Mesothelial cell of epicardium (in vitro differentiated cells): ENCODE measurements at places on chromosomes 16 and 17.
A peak's percentile ranks its signal among the peaks of the same experiment; 100 is the strongest.

DNA sequence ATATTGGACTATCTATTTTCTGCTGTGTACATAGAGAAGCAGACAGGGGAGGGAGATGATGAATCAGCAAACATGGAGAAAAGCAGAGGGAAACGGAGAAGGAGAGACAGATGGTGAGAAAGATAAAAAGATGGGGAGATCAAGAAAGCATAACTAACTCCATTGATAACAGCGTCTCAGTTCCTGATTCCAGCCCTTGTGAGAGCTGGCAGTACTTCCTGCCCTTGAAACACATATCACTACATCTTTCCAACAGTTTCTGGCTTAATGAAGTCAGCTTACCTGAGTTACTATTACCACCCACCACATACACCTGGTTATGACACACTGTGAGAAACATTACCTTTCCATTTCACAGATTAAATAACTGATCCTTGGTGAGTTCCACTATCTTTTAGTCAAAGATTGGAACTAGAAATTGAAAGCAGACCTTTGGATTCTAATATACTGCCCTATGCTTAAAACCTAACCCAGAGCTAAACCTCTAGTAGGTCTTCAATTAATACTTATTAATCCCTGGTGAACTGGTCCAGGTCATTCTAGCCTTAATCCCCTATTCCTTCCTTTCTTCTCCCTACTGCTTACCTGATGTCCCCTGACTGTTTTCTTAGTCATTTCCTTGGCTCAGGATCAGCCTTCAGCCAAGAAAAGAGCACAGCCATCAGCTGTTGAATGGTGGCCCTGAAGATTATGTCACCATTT lies 346.6 kb upstream of the CCL2 start:
- DNase-seq, result no peak

DNA sequence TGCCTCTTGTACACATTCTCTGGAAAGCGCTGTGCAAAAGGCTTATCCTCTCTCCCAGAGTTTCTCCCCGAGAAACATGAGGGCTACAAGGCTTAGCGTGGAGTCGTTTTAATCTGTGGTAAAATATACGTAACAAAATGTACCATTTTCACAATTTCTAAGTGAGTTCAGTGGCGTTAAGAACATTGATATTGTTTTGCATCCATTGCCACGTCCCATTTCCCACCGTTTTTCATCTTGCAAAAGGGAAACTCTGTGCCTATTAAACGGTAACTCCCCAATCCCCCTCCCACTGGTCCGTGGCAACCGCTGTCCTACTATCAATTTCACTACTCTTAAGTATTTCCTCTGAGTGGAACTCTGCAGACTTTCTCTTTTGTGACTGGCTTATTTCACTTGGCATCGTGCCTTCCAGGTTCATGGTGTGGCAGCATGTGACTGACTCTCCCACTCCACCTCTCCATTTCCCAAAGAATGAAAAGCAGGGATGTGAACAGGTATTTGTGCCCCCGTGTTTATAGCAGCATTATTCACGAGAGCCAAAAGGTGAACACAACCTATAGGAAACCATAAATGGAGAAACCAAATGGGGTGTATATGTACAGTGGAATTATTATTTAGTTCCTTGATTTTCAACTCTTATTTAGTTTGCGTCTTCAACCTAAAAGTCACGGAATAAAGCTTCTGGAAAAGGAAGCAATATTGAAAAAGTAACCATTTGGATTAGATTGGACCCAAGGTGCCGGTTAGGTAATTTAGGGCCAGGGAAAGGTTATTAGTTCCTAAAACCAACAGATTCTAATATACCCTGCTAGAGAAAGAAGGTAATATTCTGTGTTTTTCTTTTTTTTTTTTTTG lies 1.1 kb upstream of the USP32 start:
- peak; percentile 39 for DNase-seq

DNA sequence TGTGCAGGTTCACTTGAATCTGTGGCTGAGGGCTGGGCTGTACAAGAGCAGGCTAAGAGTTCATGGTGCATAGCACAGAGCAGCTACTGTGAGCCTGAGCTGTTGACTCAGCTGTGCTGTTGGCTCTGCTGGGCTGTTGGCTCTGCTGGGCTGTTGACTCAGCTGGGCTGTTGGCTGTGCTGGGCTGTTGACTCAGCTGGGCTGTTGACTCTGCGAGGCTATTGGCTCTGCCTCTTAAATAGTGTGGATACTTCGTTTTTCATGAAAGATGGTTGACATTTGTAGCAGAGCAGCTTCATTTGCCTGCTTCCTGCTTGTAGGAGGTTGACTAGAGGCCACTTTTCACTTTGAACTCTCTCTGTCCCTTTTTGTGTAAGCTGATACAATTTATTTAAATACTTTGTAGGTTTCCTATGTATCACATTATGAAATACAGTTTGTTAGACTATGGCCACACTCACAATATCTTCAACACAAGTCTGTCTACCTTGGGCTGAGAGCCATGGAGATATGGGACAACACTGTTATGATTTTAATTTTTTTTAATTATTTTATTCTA lies 40.3 kb upstream of the CCNF start:
- DNase-seq, result no peak

- DNase-seq, result no peak
Measured at GRCh38 chr17:34920676-34921075, 40.6 kb downstream of the CCT6B start.

- no peak for DNase-seq
Measured at GRCh38 chr17:58254803-58255202, 16.4 kb downstream of the LPO start.

DNA sequence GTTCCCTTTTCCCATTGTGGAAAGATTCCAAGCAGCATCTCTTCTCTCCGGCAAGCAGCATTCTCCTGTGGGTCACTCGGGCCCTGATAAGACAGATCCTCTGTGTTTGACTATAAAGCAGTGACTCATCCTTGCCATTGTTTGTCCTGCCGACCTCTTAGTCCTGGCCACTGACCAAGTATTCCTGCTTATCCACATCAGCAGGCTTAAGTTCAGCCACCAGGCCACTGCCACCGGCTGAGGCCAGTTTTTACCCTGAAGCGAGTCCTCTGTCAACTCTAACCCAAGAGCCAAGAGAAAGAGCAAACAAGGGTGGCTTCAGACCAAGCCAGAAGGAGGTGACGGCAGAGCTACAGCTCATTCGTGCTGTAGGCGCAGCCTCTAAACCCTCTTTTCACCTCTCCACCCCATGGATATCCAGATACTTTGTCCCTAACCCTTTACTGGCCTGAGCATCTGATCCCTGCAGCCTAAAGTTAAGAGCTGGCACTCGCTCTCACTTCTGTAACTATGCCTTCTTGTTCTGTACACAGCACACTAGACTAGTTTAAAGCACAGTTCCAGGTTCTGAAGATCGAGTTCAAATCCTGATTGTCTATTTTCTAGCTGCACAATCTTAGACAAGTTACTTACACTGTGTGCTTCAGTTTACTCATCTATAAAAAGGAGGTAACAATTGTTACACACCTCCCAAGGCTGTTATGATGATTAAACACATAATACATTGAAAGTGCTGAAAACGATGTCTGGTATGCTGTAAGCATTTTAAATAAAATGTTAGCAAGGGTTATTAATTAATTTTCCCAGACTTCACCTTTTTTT lies 31.0 kb downstream of the SOX9 start:
- DNase-seq, result no peak

DNA sequence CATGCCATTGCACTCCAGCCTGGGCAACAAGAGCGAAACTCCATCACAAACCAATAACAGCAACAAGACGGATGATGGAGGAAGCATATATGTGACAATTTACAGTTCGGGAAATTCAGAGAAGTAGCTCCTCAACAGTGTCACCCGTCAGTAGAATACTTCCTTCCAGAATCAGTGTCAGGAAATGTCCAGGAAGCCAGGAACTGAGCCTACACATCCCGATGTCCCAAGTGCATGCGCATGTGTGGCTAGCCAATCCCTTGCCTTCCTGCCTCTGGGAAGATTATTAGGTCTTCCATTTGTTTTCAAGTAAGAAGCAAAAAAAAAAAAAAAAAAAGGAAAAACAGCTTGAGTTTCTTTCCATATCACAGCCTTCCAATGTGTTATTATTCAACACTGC lies 1.4 kb upstream of the PITPNC1 start:
- DNase-seq, result no peak

DNA sequence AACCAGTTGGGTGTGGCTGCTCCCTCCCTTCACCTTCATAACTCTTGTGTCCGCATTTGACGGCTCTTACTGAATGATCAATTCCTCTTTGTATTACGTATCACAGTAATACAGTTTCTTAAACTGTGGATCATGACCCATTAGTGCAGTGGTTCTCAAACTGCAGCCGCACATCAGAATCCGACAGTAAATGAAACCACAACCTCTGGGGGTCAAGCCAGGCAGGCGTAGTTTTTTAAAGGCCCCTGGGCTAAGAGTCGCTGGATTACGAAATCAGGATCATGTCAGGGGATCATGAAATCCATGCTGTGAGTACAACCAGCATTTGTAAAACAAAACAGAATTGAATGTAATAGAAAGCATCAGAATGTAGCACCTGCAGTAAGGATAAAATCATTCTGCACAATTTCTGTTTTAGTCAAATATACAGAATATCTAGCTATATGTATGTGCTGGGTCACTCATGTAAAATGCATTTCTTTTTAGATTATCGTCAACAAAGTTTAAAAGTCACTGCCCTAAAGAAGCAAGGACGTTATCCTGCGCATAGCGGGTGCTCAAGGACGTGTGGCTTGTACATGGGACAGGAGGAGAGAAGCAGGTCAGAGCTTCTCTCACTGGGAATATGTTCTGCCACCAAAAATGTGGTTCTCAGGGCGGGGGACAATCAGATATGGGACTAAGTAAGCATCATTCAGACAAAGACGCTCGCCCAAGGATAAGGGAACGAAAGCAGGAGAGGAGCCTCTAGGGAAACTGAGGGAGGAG lies 113.1 kb downstream of the ZFHX3 start:
- no peak for DNase-seq

DNA sequence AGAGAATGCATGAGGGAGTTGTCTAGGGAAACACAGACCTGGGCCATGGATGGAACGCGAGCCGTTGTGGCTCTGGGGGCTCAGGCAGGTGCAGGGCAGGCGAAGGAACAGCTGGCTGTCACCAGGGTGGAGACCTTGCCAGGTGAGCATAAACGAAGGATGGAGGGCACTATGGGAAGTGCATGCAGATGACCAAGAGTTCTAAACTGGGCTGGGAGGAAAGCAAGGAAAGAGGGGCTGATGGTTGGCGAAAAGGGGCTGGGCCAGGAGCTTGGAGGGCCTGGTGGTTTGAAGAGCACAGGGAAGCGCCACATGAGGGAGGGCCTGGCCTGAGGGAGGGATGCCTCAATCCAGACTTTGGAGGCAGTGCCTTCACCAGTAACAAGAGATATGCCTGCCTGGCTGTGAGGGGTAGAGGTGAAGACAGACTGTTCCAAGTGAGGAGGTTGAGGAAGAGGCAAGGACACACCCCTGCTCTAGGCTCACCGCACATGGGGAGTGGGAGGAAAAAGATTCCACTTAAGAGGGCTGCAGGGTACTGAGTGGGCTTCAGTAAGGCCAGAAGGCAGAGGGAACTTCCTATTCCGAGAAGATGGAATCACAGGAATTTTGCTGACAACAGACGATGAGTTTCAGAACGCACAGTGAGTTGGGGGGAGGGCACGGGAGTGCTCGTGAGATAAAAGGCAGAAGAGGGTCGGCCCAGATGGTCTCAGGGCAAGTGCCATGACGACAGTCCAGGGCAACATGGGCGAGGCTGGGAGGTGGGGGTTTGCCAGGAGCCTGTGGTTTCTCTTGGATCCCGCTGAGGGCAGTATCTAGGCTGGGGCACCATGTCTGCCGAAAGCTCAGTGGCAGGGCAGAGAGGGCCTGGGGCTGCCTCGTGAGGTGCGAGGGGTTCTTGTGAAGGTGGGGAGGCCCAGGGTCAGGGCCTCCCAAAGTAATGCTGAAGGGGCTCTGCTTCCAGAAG lies 20.6 kb downstream of the B9D1 start:
- DNase-seq, result no peak

DNA sequence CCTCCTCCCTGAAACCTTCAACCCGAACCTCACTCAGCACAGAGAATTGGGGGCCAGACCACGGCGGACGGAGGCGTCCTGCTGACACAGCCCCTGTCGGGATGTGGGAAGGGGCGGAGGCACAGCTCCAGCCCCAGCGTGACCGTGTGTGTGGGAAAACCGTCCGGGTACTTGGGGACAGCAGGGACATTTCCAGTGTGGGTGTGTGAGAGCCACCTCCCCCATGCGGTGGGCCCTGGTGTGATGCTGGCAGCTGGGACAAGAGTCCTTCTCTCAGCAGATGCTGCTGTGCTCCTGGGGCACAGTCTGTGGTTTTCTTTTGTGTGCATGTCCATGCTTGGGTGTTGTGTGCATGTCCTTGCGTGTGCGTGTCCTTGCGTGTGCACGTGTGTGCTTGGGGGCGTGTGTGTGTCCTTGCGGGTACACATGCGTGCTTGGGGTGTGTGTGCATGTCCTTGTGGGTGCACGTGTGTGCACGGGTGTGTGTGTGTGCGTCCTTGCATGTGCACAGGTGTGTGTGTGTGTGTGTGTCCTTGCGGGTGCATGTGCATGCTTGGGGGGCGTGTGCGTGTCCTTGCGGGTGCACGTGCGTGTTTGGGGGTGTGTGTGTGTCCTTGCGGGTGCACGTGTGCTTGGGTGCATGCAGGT lies 16.9 kb downstream of the CENPX start:
- DNase-seq, result no peak

- no peak for DNase-seq
Measured at GRCh38 chr16:89741342-89742014, 20.1 kb downstream of the ZNF276 start.

GRCh38 chr17:48542114-48542656 lies 2.7 kb downstream of the HOXB2 start:
- DNase-seq, result no peak

- DNase-seq, result no peak
Measured at GRCh38 chr17:45011767-45012166, 39.7 kb downstream of the DCAKD start.

DNA sequence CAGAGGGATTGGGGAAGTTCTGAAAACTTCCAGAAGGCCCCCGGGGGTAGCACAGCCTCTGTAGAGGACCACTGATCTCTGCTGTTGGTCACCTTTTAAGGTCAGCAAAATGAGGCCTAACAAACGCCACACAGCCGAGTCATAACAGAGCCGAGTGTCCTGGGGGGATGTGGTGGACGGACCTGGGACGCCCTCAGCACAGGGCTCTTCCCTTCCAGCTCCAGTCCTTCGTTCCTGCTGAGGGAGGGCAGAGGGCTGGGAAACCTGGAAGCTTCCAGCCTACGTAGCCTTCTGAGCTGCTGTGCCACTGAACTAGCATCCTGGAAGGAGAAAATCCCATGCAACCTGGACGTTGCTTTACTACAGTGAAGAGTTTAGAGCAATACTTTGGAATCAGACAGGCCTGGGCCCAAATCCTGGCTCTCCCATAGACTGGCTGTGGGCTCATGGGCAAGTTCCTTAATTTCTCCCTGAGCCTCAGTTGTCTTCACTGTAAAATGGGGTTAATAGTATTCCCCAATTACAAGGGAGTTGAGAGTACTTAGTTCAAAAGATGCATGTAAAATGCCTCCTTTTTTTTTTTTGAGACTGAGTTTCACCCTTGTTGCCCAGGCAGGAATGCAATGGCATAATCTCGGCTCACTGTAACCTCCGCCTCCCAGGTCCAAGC lies 34.4 kb upstream of the ZCCHC14 start:
- DNase-seq, result no peak

GRCh38 chr17:74471341-74471740 lies 4.9 kb downstream of the CD300A start:
- DNase-seq, result no peak
